AG20443 (cell line): ENCODE measurements at places on chromosomes 5 and 9.
A peak's percentile ranks its signal among the peaks of the same experiment; 100 is the strongest.

- no peak for DNase-seq
Observed at GRCh38 chr5:167843881-167844572, 447.4 kb upstream of the WWC1 start.

- no peak for DNase-seq
Observed at GRCh38 chr5:139419226-139420192, 15.6 kb upstream of the SPATA24 start.

DNA sequence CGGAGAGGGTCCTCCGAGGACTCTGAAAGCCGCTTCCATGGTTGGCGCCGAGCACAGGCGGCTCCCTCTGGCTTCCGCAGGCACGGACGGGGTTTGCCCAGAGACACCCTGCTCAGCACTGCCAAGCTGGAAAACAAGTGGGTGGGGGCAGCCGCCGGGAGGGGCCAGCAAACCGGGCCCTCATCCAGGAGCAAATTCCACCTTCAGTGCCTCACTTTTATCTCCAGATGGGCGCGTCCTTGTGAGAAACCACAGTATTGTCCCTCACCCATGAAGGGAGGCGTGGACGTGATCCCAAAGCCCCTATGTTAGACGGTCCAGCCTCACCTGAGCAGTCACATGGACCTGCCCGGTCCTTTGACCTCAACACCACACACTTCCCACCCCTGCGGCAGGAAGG, 29.0 kb downstream of the MED10 start:
- DNase-seq: no peak

GRCh38 chr9:88759364-88759763, 224.4 kb downstream of the NXNL2 start:
- DNase-seq: no peak

DNA sequence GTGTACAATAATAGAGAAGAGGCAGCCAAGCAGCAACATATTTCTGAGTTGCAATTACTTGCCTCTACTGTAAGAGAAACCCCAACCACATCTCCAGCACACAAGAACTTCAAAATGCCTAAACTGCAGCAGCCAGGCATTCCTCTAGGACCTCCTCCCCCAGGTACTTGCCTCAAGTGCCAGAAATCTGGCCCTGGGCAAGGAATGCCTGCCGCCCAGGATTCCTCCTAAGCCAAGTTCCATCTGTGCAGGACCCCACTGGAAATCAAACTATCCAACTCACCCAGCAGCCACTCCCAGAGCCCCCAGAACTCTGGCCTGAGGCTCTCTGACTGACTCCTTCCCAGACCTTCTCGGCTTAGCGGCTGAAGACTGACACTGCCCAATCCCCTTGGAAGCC, 336.8 kb upstream of the RGMB start:
- no peak for DNase-seq

GRCh38 chr9:35029852-35030251, 40.3 kb downstream of the DNAJB5 start:
- no peak for DNase-seq

DNA sequence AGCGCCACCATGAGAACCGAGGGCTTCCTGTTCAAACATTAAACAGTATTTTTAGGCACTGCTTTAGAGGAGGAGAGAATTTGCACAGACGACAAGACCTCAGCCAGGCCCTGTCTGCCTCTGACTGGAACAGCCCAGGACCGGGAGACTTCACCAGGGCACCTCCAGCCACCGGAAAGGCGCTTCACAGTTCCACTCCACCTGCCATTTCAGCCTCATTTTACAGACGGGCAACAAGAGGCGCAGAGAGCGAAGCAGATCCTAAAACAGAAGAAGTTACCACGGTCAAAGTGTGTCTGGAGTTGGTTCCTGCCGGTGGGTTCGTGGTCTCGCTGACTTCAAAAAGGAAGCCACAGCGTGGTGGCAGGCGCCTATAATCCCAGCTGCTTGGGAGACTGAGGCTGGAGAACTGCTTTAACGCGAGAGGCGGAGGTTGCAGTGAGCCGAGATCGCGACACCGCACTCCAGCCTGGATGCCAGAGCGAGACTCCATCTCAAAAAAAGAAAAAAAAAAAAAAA, 28.4 kb downstream of the COL23A1 start:
- no peak for DNase-seq

GRCh38 chr9:121750715-121751623, 99.5 kb downstream of the DAB2IP start:
- DNase-seq: no peak

DNA sequence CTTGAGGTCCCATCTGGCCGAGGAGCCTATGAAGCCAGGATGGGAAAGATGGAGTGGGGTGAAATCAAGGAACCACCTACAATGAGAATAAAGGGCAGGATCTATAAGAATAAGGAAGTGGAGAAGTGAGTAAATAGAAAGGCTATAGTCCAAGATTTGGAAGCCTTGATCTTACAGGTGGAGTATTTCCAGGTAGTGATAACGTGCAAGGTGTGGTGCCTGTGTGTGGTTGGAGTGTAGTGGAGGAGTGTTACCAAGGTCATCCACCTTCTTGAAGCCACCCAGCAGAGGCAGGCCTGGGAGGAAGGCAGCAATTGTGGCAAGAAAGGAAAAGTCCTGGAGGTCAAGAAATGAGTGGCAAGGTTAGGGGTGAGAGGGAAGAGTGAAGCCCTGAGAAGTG, 72.9 kb downstream of the IQGAP2 start:
- no peak for DNase-seq

- DNase-seq: no peak
Observed at GRCh38 chr5:168728546-168729211, 149.5 kb upstream of the PANK3 start.

- DNase-seq: peak; percentile 39
Observed at GRCh38 chr5:173321886-173322285, 6.3 kb downstream of the STC2 start.

- DNase-seq: no peak
Observed at GRCh38 chr5:96903300-96903699, 27.0 kb downstream of the ERAP2 start.

- DNase-seq: no peak
Observed at GRCh38 chr5:86617309-86617755, 409 bp upstream of the COX7C start.

DNA sequence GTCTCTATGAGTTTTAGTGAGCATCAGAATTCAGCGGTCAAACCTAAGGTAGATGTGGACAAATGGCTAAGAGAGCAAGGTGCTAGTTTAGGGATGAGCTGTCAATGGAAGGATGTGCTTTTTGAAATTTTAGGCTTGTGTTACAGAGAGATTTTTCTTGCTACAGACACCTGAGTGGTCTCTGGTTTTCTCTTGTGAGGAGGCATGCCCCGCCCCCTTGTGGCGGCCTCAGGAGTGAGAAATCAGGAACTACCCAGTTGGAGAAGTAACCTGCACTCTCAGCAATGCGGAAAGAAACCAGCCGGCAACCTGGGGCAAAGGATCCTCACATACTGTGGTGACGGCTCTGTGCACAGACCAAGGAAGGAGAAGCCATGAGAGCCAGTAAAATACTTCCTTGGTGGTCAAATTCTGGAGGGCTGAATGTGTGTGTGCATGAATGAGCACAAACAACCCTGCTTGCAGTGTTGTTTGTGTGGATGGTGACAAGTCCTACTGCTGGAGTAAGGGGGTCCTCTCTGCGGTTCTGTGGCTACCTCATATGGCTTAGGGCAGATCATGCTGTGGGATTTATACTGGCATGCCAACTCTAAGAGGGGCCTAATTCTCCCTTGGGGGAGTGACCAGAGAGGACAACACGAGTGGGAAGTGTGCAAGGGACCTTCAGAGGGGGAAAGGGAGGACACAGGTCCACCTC, 16.7 kb upstream of the HSD17B4 start:
- DNase-seq: peak; percentile 25

DNA sequence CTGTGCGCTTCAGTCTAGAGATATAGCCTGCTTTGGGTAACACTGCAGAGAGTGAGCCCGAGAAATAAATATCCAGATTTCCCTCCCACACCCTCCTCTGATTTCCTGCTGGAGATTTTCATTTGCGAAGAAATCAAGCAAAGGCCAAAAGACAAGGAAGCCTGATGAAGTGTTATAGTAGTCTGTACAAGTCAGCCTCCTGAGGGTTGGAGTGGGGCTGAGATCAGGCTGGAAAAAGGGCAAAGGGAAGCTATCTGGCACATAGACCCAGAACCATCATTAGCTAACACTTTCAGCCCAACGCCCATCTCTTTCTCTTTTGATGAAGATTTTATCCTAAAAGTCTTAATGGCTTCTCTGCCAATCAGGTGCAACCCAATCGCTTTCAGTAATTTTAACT, 154.6 kb upstream of the SLC44A1 start:
- DNase-seq: no peak

DNA sequence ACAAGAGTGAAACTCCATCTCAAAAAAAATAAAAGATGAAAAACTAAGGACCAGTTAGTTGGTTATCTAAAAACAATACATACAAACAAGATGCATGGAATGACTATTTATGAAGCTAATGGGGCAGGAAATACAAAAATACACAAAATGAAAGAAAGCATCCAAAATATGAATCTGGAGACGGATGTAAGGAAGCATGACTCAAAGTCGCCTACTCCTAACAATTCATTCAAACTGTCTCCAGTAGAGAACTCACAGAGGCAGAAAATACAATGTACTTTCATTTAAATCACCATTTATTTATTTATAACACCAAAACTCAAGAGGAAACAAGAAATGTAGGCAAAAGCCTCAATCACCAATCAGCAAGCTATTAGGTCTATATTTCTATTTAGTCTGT, 68.4 kb downstream of the SCAI start:
- no peak for DNase-seq

GRCh38 chr5:89374818-89375521, 492.0 kb upstream of the MEF2C start:
- DNase-seq: no peak

DNA sequence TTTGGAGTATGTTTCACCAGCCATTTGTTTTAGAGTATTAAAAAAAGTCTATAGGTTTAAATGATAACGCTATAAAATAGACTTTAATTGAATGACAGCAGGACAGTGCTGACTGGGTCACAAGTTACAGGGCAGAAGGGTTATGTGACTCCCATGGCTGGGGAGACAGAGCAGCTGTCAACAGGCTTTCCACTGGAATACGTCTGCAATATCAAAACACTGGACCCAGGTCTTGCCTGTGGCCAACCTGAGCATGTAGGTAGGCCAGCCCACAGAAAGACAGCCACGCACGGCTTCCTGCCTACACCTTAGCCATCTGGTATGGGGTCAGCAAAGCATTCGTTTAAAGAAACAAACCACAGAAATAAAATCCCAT, 80.7 kb downstream of the OTULIN start:
- no peak for DNase-seq

- peak; percentile 51 for DNase-seq
Observed at GRCh38 chr5:149141957-149142851, 911 bp downstream of the ABLIM3 start.

GRCh38 chr5:90223756-90224155, 185.8 kb downstream of the CETN3 start:
- no peak for DNase-seq

- no peak for DNase-seq
Observed at GRCh38 chr5:160423099-160423498, 1.4 kb downstream of the PTTG1 start.

GRCh38 chr5:125149527-125149926, 403.1 kb upstream of the ZNF608 start:
- DNase-seq: no peak

DNA sequence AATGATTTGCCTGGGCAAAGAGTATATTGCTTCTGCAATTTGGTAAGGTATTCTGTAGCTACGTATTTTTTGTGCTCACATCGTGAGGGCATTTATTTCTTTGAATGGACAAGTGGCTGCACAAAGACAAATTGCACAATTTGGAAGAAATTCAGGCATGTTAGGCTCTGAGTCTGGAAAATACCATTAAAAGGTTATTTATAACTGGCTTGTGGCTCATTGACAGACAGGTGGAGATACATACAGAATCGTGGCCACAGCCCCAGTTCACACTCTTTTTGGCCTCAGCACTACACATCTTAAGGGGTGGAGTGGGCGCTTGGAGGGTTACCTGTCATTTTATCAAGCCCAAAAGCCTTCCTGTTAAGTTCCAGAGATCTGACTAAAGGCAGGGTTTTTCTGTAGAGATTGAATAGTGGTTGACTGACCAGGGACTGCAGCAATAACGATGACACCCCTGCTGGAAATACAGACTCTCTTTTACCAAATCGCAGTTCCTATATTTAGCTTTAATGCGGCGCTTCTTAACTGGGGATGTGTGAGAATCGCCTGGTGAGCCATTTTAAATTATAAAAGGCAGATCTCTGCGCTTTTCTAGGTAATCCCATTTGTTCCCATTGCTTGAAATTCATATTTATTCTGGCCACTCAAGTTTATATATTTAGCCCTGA, 14.7 kb downstream of the MAN2A1 start:
- DNase-seq: no peak

DNA sequence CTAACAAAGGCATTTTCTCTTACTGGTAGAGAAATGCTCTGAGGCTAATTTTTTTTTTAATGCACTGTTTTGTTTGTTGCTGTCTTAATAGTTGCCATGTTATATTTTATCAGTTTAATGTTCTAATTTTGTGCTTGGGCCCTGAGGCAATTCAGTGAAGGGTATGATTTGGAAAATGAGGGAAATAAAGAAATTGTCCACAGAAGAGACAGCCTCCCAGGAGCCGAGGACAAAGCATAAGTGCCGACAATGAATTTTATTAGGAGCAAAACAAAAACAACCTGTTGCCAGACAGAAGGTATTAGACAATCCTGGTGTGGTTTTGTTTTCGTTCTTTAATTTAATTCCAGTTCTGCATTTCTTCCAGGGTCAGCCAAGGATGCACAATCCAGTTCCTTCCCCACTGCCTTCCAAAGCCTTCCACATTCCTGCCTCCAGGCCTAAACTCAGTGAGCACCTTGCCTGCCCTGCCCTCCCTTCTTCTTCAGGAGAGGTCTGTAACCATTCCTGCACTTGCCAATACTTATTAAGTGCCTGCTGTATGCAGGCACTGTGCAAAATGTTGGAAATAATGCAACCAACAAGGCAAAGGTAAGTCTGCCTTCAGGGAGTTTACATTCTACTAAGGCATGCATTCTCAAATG, 4.3 kb upstream of the TCOF1 start:
- no peak for DNase-seq

- DNase-seq: no peak
Observed at GRCh38 chr5:15783734-15784133, 283.8 kb downstream of the FBXL7 start.

DNA sequence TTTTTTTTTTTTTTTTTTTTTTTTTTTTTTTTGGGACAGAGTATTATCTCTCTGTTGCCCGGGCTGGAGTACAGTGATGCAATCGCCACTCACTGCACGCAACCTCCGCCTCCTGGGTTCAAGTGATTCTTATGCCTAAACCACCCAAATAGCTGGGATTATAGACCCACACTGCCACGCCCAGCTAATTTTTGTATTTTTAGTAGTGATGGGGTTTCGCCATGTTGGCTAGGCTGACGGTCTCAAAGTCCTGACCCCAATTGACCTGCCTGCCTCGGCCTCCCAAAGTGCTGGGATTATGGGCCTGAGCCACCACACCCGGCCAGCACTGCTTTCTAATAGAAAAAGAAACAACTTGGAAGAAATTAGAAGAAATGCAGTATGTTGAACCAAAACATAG, 39.2 kb downstream of the TTC1 start:
- DNase-seq: no peak
